ENCODE measurements at places on chromosomes 6 and 20. TPM values are rescaled to one million over a fixed set of nuclear protein-coding genes. Genes with fewer than 3 reads are reported as not detected.

- peak; percentile 35 for DNase-seq
Measured at GRCh38 chr20:3430376-3431069, 23.1 kb upstream of the DNAAF9 start.

GRCh38 chr6:15512126-15512525 lies 150.7 kb downstream of the DTNBP1 start:
- DNase-seq, result no peak

GRCh38 chr6:38396209-38396608 lies 243.5 kb downstream of the BTBD9 start:
- DNase-seq, result no peak

DNA sequence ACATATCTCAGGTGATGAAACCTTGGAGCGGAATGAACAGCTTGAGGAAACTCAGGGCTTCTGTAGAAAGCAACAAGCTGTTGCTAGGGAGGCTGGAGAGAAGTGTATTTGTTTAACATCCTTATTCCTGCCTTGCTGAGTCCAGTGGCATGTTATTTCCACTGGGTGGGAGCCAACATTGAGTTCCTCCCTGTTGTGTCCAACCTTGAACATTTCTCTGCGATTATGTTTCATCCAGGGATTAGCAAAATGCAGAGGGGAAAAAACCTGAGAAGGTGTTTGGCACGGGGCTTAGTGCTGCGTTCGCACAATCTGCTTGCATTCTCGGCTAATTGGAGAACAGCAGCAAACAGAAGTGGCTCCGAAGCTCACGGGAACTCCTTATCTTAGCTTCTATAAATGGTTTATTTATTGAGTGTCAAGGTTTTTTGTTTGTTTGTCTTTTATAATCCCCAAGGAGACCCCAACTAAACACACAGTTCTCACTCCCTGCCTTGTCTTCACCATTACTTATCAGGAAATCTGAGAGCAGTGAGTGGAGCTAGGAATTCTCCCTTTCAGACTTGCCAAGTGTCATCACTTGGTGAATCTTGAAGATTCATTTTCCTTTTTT lies 412.8 kb downstream of the CDC5L start:
- peak; percentile 92 for DNase-seq

Gene NKX2-2
- 0.04 TPM for total RNA-seq

Gene PLN
- 3.9 TPM for total RNA-seq

All from muscle of leg (tissue), 16 donors.